ENCODE measurements at places on chromosomes 13 and 19. TPM values are rescaled to one million over a fixed set of nuclear protein-coding genes. Genes with fewer than 3 reads are reported as not detected.

DNA sequence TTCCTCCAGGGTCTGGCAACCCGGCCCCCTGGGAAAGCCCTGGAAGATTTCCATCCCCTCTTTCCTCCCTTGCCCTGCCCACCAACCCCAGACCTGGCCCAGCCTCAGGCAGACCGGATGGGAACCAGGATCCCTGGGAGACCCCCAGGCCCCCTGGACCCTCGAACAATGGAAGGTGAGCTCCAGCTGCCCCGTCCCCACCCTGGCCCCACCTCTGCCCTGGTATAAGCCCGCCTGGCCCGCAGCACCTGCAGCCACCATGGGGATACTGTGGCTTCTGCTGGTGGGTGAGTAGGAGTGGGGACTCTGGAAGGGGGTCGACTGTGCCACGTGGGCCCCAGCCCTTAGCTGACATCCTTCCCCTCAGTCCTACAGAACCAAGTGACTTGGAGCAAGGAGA lies 32.4 kb downstream of the HPN start:
- no peak for DNase-seq
- H3K27me3 ChIP-seq = no peaks in the 10 kb centered on the region
- no peak overlapping the region for H3K4me3 ChIP-seq
- no peaks in the 10 kb centered on the region for H3K36me3 ChIP-seq
- H3K27ac ChIP-seq = no peak overlapping the region

GRCh38 chr19:3778899-3779723 lies 7.1 kb downstream of the MATK start:
- peaks cover 25% of the 10 kb centered on the region for H3K27me3 ChIP-seq
- H3K36me3 ChIP-seq = no peaks in the 10 kb centered on the region
- H3K27ac ChIP-seq = no peak overlapping the region

DNA sequence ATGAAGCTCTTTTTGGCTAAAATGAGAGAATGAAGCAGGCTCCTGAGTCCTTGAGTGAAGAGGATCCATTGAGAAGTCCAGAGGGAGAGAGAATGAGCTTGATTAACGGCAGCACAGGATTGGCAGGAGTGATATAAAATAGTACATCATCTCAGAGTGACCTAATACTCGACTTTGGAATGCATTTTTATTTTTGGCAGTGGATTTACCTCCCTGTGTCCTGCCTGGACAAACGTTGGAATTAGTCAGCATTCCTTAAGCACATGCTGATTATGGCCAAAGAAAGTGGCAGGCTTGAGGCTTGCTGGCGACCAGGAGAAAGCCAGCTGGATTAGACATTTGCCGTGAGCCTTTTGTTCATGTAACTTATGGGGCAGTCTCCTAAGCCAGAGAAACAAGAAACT lies 22.9 kb downstream of the LRCH1 start:
- DNase-seq = no peak
- H3K36me3 ChIP-seq = no peaks in the 10 kb centered on the region
- H3K27me3 ChIP-seq = no peaks in the 10 kb centered on the region
- peaks cover 34% of the 10 kb centered on the region for H3K4me1 ChIP-seq
- H3K4me3 ChIP-seq = no peak overlapping the region

GRCh38 chr19:36246006-36246481 lies 31.1 kb downstream of the ZNF146 start:
- no peak for DNase-seq

DNA sequence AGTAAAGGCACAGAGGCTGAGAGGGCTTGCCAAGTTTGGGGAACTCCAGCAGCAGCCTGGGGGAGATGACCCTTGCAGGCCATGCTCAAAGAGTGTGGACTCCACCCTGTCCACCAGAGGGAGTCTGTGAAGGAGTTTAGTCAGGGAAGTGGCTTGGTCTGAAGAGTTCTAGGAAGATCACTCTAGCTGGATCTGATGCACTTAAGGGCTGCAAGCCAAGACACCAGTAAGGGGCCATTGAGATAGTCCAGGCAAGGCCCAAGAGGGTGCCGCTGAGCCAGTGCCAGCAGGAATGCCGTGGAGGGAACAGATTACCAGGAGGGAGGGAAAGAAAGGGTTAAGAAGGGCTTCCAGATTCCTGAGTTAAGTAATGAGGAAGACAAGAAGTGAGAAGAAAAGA lies 68.7 kb downstream of the ZAR1L start:
- no peak overlapping the region for H3K27ac ChIP-seq
- no peaks in the 10 kb centered on the region for H3K27me3 ChIP-seq
- H3K4me3 ChIP-seq = no peak overlapping the region
- DNase-seq = no peak
- H3K4me1 ChIP-seq = no peaks in the 10 kb centered on the region
- no peaks in the 10 kb centered on the region for H3K36me3 ChIP-seq

DNA sequence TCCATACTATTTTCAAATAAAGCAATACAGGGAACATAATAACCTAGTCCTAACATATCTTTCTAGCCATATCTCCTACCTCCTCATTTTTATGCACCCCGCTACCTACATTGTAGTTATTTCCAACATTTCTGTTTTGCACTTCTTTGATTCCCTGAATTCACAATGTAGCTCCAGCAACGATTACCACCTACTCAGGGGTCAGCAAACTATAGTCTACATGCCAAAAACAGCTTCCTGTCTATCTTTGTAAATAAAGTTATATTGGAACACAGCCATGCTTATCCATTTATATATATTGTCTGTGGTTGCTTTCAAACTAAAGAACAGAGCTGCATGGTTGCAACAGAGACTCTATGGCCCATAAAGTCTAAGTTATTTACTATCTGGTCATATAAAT lies 16.7 kb downstream of the MYCBP2 start:
- H3K4me3 ChIP-seq = no peak overlapping the region
- H3K27ac ChIP-seq = no peak overlapping the region
- DNase-seq = no peak
- H3K27me3 ChIP-seq = no peaks in the 10 kb centered on the region
- no peaks in the 10 kb centered on the region for H3K36me3 ChIP-seq

GRCh38 chr19:49782515-49782914 lies 15.7 kb downstream of the AP2A1 start:
- no peak overlapping the region for H3K27ac ChIP-seq
- H3K27me3 ChIP-seq = no peaks in the 10 kb centered on the region
- H3K4me3 ChIP-seq = no peak overlapping the region
- no peaks in the 10 kb centered on the region for H3K4me1 ChIP-seq
- DNase-seq = no peak

- H3K4me1 ChIP-seq = no peaks in the 10 kb centered on the region
- DNase-seq = no peak
- no peaks in the 10 kb centered on the region for H3K36me3 ChIP-seq
Measured at GRCh38 chr13:20475927-20476691, 49.5 kb downstream of the CRYL1 start.

GRCh38 chr13:98960606-98961502 lies 17.0 kb downstream of the DOCK9 start:
- peak overlapping the region; percentile 50 for H3K27ac ChIP-seq
- no peaks in the 10 kb centered on the region for H3K27me3 ChIP-seq
- DNase-seq = no peak
- H3K4me1 ChIP-seq = peaks cover 57% of the 10 kb centered on the region
- no peak overlapping the region for H3K4me3 ChIP-seq
- no peaks in the 10 kb centered on the region for H3K36me3 ChIP-seq

GRCh38 chr13:69496981-69497380 lies 610.6 kb upstream of the ATXN8OS start:
- no peak overlapping the region for H3K4me3 ChIP-seq
- no peaks in the 10 kb centered on the region for H3K4me1 ChIP-seq
- no peaks in the 10 kb centered on the region for H3K36me3 ChIP-seq
- H3K27ac ChIP-seq = no peak overlapping the region

DNA sequence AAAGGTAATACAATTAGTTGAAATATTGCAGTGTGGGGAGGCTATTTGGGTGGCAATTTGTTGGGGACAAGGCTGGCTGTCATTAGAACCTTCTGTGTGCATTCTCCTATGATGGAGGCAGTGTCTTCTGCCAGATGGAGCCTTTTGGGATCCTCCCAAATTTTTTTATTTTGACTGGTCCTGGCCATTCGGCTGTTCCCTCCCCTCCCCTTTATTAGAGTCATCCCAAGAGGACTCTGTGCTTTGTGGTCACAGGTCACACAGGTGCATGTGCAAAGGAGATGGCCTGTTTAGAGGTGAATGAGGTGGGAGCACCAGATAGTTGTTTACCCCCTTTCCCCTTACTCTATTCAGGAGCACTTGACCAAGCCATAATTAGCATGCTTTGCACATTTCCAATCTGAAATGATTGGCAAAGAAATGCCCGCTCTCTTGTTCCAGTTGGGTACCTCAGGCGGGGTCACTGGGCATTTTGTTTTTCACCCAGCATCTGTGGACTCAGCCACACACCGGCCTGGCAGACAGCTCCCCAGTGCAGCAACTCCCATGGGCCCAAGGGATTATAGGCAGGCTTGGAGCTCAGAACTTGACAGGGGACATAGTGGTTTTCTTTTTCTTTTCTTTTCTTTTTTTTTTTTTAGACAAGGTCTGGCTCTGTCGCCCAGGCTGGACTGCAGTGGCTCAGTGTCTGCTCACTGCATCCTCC lies 19.8 kb downstream of the GATAD2A start:
- no peaks in the 10 kb centered on the region for H3K36me3 ChIP-seq
- no peak overlapping the region for H3K4me3 ChIP-seq
- H3K27me3 ChIP-seq = no peaks in the 10 kb centered on the region
- DNase-seq = no peak
- peaks cover 47% of the 10 kb centered on the region for H3K4me1 ChIP-seq

- no peak overlapping the region for H3K27ac ChIP-seq
- no peaks in the 10 kb centered on the region for H3K36me3 ChIP-seq
Measured at GRCh38 chr13:68745502-68745901, 1362.1 kb upstream of the ATXN8OS start.

DNA sequence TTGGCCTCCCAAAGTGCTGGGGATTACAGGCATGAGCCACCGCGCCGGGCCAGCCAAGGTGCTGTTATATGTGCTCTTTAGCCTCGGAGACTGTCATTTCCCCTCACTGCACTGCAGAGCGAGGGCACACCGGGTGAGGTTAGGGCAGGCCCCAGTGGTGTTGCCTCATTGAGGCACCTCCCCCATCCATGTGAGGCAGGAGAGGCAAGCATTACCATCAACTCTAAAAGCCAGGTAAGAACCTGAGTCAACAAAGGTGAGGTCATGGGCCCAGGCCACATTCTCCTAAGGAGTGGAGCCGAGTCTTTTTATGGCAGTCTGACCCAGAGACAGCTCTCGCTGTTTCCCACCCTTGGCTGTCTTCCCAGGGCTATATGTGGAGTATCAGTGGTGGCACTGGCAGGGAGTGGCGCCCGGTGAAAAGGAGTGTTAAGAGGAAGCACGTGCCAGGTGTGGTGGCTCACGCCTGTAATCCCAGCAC lies 10.9 kb downstream of the B3GNT8 start:
- H3K27me3 ChIP-seq = no peaks in the 10 kb centered on the region
- no peak overlapping the region for H3K4me3 ChIP-seq
- no peak for DNase-seq

- no peak for DNase-seq
Measured at GRCh38 chr19:50844296-50844935, 10.3 kb upstream of the KLK3 start.

- H3K4me1 ChIP-seq = no peaks in the 10 kb centered on the region
- no peak overlapping the region for H3K27ac ChIP-seq
- no peaks in the 10 kb centered on the region for H3K36me3 ChIP-seq
- no peak overlapping the region for H3K4me3 ChIP-seq
- no peak for DNase-seq
- H3K27me3 ChIP-seq = no peaks in the 10 kb centered on the region
Measured at GRCh38 chr19:13538601-13539253, 32.4 kb upstream of the CACNA1A start.

GRCh38 chr19:14112051-14112808 lies 5.3 kb downstream of the PRKACA start:
- peak overlapping the region; percentile 48 for H3K4me3 ChIP-seq
- H3K36me3 ChIP-seq = no peaks in the 10 kb centered on the region
- DNase-seq = no peak
- H3K4me1 ChIP-seq = peaks cover 65% of the 10 kb centered on the region

- no peaks in the 10 kb centered on the region for H3K36me3 ChIP-seq
- no peak overlapping the region for H3K27ac ChIP-seq
- no peaks in the 10 kb centered on the region for H3K4me1 ChIP-seq
Measured at GRCh38 chr13:84097148-84097547, 214.9 kb upstream of the SLITRK1 start.

- no peaks in the 10 kb centered on the region for H3K27me3 ChIP-seq
- H3K36me3 ChIP-seq = no peaks in the 10 kb centered on the region
- no peak overlapping the region for H3K4me3 ChIP-seq
- H3K27ac ChIP-seq = no peak overlapping the region
Measured at GRCh38 chr13:53150568-53150967, 122.0 kb downstream of the OLFM4 start.

GRCh38 chr13:113647351-113648215 lies 10.4 kb downstream of the ATP4B start:
- H3K27me3 ChIP-seq = no peaks in the 10 kb centered on the region
- H3K36me3 ChIP-seq = no peaks in the 10 kb centered on the region

DNA sequence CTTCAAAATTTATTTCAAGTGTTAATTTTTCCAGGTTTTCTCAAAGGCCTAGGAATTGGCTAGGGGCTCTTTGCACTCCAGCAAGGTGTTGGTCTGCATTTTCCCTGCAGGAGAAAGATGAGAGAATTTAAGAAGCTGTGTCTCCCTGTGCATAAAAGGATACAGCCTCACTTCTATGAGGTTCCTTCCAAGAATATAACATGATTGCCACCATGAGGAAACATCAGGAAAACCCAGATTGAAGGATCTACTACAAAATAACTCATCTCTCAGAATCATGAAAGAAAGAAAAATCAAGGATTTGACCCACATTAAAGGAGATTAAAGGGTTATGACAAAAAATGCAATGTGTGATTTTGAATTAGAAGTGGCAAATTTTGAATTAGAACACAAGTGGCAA lies 69.9 kb downstream of the RUBCNL start:
- no peaks in the 10 kb centered on the region for H3K27me3 ChIP-seq
- H3K36me3 ChIP-seq = no peaks in the 10 kb centered on the region
- no peaks in the 10 kb centered on the region for H3K4me1 ChIP-seq
- H3K27ac ChIP-seq = no peak overlapping the region

DNA sequence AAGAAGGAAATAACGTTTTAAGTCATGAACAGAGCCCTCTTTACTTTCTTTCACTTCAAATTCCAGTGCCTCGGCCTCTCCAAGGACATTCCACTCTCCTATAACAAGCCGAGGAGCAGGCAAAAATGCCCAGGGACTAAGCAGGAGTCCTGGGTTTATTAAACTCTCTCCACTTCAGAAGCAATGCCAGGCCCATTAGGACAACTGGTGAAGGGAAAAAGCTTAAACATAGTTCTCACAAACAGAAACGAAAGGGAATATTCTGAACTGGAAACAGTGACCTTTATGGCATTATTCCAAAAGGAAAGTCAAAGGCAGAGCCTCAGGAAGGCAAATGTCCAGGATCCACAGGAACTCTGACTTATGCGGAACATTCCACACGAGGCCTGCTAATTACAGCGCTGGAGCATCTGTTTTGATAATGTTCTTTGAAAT lies 30.9 kb upstream of the MED4 start:
- H3K27me3 ChIP-seq = no peaks in the 10 kb centered on the region
- H3K4me1 ChIP-seq = peaks cover 36% of the 10 kb centered on the region
- no peak overlapping the region for H3K4me3 ChIP-seq
- no peaks in the 10 kb centered on the region for H3K36me3 ChIP-seq
- peak overlapping the region; percentile 66 for H3K27ac ChIP-seq
- no peak for DNase-seq

Gene PMIS2
- not detected for total RNA-seq

Gene NALCN
- not detected for total RNA-seq

Gene RAB3A
- not detected for total RNA-seq

Gene GJB2
- total RNA-seq = 0.72 TPM

Gene CACNG8
- 0.10 TPM for total RNA-seq

Gene ZNF536
- not detected for total RNA-seq

Gene TFPT
- 17.8 TPM for total RNA-seq

Gene TUBA3C
- not detected for total RNA-seq

Gene SHANK1
- total RNA-seq = not detected

Gene CYP2A7
- not detected for total RNA-seq

Gene SULT2B1
- total RNA-seq = not detected

Gene CD320
- 85.3 TPM for total RNA-seq

Data from gastrocnemius medialis (tissue), 4 donors.